ENCODE measurements at places on chromosomes 1 and 21.

DNA sequence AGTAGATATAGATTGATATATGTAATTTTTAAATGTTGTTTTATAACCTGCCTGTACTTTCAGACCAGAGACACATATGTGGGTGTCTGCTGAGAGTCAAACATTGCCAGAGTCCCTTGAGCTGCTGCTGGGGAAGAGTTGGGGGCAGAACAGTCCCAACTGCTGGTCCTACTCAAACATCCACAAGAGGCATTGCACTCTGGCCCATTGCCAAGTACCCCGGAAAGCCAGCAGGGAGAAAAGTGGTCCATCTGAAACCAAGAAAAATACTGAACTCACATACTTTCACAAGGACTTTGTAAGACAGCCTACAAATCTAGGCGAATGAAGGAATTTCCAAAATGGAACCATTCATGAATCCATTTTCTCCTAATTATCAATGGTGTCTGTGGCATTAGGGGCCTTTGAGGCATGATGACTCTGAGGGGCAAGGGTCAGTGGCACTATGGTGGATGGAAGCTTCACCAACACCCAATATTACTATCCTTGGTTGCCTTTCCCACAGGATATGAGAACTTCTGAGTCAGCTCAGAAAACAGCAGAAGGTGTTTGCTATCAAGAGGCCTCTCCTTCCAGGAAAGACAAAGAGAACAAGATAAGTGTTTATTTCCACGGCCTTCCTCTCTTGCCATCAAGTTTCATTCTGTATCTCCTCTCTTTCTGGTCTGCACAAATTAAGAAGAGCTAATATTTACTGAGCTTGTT lies 7.3 kb upstream of the TBX15 start:
- no peak for DNase-seq

DNA sequence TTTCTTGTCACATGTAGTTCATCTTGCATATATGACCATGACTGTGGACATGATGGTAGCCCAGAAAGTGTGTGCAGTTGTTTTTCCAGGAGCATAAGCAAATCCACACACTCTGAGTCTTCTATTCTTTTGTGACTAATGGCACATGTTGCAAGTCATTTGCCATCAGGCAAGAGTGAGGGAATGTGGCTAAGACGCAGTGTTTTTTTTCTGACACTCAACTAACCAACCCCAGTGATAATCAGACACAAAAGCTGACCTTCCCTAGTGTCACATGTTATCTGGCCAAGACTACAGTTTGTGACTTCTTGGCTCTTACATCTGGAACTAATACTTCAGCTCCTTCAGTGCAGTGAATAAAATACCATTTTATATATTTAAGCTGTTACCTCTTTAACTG lies 108.8 kb downstream of the ITSN1 start:
- DNase-seq: no peak

DNA sequence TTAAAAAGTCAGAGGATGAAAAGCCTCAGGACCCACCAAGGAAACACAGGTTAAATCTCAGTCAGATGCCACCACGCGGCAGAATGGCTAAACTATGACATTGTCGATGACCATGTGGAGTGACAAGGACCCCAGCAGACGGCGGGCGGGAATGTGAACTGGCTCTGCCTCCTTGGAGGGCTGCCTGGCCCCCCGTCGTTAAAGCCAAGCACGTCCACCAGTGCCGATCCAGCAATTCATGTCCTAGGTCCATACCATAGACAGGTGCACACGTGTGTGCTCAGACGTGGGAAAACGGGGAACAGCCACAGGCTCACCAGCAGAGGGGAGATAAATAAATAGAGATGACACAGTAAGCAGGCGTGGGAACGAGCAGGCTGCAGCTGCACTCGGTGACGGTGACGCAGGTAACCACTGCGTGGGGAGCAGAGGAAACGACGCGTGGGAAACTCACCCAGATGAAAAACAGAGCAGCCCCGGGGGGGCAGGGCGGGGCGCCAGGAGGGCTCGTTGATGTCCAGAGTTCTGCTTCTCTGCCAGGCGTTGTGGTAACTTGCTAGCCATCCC lies 28.3 kb upstream of the PCBP3 start:
- peak; percentile 48 for DNase-seq

DNA sequence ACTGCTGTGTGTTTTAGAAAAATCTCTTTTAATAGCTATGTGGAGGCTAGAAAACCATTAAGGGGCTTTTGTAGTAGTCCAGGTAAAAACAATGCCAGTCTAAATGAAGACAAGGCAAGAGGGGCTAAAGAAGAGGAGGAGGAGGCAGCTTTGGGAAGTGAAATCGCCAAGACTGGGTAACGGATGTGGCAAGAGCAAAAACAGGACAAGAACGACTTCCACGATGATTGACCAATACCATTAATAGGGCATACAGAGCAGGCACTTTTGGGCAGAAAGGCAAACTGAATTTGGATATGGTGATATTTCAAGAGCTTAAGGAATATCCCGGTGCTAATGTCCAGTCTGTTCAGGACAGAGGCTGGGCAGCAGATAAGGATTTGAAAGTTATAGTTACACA lies 22.0 kb downstream of the COA6 start:
- DNase-seq: no peak

DNA sequence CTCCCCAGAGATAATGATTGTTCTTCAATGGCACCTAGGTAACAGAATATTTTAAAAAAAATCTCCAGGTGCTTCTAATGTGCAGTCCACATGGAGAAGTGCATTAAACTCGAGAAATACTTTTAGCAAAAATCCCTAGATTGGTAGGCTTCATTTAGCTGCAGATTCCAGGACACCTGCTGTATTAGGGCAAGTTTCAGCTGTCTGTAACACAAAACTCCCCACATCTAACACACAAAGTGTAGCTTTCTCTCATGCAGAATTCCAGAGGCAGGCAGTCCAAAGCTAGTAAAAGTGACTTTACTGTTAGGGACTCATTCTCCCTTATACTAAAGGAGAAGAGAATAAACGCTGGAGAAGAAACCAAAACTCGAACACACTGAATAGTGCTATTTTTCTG lies 1414.3 kb upstream of the B3GALT2 start:
- DNase-seq: no peak

GRCh38 chr21:41622831-41623548 lies 115.0 kb upstream of the TMPRSS2 start:
- no peak for DNase-seq

DNA sequence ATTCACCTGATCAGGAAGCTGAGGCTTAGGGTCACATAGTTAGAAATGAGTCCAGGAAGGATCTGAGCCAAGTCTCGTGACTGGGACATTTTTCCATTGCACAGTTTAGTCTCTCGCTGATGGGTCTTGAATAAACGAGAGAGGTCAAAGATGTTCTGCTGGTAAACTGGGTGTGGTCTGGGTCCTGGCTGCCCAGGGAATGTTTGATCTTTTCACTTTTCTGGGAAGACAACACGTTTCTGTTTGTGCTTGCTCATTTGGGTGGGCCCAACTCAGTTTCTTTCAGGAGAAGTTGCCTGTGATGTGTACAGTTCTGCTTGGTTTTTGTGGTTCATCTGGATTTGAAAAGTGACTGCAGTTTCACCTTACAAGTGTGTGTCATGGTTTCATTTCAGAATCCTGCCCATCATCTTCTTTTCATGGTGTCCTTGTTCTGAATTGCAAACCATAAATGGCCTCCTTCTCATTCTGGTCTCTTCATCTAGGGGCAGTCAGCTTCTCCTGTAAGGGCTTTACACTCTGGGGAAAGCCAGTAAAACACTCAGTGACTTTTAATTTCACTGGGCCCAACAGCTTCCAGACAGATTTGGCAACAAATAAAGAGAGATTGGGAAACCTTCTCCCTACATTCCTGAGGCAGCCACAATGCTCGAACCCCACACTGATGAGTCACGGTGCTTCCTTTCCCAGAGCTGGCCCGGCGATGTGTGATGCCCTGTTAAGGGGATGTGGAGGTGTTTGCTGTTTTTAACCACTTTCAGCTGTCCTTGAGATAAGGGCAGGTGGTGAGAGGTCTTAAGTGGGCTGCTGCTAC lies 7.2 kb upstream of the TACSTD2 start:
- no peak for DNase-seq

GRCh38 chr1:94025383-94026340 lies 95.3 kb downstream of the ABCA4 start:
- DNase-seq: peak; percentile 68

GRCh38 chr21:37047079-37047478 lies 25.8 kb downstream of the PIGP start:
- DNase-seq: no peak

DNA sequence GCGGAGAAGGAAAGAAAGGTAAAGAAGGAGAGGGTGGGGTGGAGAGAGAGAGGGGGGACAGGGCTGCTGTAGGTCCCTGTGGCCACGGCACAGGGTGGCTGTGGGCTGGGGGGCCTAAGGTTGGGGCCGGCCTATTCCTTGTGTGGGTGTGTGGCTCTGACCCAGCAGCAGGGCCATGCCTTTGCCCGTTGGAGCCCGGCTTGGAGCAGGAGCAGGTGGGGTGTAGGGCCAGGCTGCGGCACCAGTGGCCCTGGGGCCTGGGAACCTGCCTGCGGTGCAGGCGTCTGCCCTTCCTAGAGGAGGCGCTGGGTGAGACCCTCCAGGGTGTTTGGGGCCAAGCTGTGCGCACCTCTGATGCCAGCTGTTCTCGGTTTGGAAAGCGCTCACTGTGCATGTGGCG lies 19.7 kb upstream of the SUMO3 start:
- peak; percentile 72 for DNase-seq

- no peak for DNase-seq
Measured at GRCh38 chr1:164983023-164983650, 373.4 kb downstream of the LMX1A start.

- peak; percentile 79 for DNase-seq
Measured at GRCh38 chr1:44406737-44407429, 1.8 kb downstream of the RNF220 start.

DNA sequence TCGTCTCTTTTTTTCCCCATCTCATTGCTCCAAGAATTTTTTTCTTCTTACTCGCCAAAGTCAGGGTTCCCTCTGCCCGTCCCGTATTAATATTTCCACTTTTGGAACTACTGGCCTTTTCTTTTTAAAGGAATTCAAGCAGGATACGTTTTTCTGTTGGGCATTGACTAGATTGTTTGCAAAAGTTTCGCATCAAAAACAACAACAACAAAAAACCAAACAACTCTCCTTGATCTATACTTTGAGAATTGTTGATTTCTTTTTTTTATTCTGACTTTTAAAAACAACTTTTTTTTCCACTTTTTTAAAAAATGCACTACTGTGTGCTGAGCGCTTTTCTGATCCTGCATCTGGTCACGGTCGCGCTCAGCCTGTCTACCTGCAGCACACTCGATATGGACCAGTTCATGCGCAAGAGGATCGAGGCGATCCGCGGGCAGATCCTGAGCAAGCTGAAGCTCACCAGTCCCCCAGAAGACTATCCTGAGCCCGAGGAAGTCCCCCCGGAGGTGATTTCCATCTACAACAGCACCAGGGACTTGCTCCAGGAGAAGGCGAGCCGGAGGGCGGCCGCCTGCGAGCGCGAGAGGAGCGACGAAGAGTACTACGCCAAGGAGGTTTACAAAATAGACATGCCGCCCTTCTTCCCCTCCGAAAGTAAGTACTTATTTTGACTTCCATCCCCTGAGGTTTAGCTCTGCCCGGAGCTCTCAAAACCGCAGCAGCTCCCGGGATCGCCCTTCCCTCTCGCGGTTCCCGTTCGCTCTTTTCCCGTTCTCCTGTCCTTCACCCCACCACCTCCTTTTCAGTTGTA lies 1.5 kb downstream of the TGFB2 start:
- DNase-seq: peak; percentile 61

- no peak for DNase-seq
Measured at GRCh38 chr1:45673956-45674355, 12.4 kb downstream of the GPBP1L1 start.

DNA sequence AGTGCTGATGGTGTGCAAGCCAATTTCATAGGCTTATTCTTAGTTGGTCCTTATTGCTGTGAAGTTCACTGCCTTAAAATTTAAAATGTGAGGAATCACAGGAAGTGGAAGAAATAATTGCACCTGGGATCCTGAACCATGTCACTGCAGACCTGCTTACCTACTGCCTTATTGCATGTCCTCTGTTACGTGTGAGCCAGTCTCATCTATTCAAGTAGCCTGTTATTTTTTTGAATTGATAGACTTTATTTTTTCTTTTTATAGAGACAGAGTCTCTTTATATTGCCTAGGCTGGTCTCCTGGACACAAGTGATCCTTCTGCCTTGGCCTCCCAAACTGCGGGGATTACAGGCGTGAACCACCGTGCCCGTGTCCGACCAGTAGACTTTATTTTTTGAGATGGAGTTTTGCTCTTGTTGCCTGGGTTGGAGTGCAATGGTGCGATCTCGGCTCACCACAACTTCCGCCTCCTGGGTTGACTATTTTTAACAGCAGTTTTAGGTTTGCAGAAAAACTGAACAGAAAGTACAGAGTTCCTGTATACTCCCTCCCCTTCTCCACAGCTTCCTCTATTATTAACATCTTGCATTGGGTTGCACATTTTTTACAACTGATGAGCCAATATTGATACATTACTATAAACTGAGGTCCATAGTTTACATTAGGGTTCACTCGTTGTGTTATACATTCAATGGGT lies 14.0 kb upstream of the DISC1 start:
- no peak for DNase-seq

DNA sequence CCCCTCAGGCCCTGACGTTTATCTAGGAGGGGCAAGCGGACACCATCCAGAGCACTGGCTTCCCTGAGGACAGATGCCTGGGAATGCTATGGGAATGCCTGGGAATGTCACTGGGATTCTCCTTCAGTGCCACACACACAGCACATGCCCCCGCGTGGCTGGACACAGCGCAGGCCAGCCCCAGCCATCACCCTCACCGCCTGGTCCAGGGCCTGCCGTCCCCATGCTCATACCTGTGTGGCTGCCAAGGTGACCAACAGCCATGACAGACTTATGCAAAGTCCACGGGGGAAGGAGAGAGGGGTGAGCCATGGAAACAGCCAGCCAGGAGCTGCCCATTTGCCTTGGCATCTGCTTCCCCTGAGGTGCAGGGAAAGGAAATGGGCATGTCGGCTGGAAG lies 5.7 kb upstream of the TAS1R2 start:
- DNase-seq: no peak

DNA sequence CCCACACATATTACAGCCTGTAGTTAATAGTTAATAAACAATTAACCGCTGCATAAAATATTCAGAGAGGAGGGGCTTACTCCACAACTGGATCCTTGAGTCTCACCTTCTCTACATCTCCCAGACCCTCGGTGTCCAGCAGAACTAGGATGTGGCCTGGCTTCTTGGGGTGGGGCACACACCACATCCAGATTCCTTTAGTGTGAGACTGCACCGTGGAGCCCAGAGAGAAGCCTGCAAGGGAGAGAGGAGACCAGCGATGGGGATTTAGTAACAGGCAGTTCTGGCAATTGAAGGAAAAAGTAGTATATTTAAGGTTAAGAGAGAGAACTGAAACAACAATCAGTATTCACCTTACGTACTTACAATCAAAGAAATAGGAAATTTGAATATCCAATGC lies 4.9 kb downstream of the GBP1 start:
- no peak for DNase-seq

GRCh38 chr1:55888685-55889317 lies 673.6 kb upstream of the USP24 start:
- no peak for DNase-seq

- no peak for DNase-seq
Measured at GRCh38 chr21:37368541-37369279, 2.1 kb downstream of the DYRK1A start.

DNA sequence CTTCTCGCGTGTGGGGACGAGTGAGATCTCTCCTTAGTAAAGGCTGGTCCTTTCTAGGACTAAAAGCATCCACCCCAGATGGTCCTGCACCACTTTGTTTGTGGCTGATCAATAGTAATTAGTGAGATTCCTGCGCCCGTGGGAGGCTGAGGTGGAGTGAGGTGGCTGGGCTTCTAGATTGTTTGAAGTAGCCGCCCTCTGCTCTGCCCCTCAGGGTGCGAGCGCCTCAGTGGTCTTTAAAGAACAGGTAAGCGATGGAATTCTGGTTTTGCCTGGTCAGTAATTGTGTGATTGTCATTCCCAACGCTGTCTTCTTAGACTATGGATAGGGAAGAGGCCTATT lies 20.7 kb downstream of the PEX14 start:
- DNase-seq: no peak

All from H7 (cell line).